ENCODE measurements at places on chromosomes 11 and 22.

- DNase-seq, result no peak
These were observed 7.2 kb downstream of the CLMP start for GRCh38 chr11:123187665-123188507.

- DNase-seq, result no peak
These were observed 74.7 kb downstream of the MN1 start for GRCh38 chr22:27726686-27727449.

- no peak for DNase-seq
These were observed 32.8 kb upstream of the CLDN5 start for GRCh38 chr22:19556963-19557545.

DNA sequence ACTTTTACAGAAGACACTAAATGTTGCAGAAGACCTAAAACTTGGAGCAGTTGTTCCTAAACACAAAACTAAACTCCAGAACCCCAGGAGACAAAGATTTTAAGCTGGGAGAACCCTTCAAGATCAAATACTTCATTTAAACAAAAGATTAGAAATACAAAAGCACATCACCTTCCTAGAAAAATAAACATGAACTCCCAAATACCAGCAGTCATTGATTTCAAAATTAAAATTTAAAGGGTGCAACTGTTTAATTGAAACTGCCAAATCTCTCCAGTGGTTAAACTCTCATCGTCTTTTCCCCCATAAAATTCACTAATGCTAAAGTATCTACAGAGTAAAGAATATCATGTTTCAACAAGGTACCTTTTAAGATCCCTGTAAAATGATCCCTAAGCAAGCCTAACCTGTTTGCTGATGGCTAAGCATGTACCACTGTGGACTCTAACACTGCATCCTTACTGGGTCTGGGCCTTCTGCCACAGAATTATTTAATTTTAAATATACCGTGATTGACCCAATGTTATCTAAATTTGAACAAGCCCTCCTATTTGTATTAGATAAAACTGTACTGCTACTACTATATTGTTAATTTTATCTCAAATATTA lies 53.7 kb upstream of the CCDC34 start:
- DNase-seq, result no peak

DNA sequence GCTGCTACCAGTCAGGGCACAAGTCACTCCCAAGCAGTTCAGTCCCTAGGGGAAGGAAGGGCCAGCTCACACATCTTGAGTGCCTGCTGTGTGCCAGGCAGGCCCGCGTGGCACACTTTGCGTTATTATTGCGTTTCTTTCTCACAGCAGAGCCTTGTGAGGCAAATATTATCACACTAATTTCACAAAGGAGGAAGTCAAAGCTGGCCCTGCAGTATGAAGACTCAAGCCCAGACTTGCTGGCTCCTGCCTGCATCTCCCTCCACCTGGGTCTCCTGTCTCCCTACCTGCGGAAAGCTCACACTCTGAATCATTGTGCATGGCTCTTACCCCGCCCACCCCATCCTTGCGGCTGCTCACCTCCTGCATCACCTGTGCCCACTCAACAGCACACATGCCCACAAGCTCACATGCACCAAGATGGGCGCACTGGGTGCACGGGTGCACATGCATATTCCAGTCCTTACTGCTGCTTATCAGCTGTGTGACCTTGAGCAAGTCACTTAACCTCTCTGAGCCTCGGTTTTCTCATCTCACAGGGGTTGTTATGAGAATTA lies 31.7 kb upstream of the P2RY2 start:
- DNase-seq, result no peak

DNA sequence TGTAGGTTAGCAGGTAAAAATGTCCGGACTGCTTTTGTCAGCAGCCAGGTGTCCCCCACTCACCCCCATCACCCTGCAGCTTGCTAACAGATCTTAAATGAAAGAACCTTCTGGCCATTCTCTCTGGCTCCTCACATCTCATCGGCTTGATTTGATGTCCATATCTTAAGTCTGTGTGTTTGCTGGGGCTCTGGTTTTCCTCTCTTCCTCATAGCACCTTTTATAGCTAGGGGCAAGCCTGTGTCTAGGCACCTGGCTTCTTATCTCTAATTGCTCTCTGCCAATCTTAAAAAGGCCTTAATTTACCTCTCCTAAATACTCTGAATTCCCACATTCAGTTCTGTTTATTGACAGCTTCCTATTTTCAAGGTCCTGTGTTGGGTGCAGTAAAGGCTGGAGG lies 72.0 kb downstream of the ARHGAP42 start:
- no peak for DNase-seq

DNA sequence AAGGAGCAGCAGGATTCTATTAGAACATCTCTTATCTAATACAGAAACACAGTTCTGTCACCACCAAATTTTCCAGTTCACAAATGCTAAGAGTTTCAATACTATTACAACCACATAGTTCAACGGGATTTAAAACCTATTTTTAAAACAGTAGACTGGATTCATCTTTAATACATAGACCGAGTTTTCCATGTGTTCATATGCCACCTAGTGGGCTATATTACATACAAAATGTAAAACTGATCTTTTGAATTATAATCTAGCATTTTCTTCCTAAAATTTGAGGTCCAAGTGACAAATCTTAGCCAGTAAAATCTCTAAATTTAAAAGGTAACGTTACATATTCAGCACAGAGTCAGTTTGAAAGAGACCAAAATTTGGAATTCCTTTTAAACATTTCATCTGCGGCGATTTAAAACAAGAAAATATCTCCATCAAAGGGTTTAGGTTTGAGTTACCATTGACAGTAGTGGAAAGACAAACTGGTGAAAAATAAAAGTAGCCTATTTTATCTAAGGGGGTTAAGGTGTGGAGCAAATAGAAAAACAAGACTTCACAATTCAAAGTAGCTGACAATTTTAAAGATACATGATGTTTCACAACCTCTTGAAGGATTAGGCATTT lies 269.3 kb upstream of the MPPED2 start:
- no peak for DNase-seq

- DNase-seq, result no peak
These were observed 140.5 kb downstream of the FCHSD2 start for GRCh38 chr11:73001615-73002014.

DNA sequence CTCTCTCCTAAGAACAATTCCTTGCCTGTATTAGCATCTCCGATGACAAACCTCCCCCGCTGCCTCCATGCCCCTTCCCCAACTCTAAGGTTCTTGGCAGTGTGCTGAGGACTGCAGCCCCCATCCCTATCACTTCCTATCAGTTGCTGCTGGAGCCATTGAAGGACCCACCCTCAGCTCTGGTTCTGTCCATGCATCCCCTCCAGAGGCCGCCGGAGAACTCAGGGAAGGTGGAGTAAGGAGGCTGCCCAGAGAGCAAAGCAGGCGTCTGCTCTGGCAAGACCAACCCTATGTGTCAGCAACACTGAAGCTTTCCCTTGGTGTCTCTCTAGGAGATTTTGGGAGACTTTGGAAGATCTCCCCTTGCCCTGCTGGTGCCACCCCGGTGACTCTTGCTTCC lies 1139.5 kb downstream of the TBC1D22A start:
- no peak for DNase-seq

DNA sequence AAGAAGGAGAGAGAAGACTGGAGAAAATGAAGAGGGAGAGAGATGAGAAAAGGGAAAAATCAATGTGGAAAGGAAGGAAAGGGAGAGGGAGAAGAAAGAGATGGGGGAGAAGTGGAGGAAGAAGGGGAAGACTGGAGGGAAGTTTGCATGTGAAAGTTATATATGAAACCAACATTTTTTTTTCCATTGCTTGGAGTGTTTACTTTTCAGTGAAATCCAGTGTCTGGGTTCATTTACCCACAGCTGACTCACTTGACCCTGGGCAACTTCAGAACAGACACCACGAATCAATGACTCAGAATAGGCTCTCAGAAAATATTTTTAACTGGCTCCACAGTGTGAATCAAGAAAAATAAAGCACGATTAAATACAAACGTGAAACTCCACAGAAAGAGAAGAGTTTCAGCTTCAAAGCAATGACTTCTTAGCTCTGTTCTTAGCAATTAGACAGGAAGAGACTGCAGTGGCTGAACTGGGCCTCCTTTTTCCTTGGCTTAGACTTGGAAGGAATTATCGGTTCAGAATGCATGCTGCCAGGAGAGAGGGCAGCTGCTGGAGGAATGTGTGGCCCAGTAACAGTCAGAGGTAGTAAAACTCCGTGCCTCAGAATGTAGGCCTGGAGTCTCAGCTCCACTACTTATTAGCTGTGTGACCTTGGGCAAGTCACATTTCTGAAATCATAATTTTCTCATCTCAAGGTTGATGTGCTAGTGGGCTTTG lies 237.5 kb downstream of the MIAT start:
- DNase-seq, result no peak

DNA sequence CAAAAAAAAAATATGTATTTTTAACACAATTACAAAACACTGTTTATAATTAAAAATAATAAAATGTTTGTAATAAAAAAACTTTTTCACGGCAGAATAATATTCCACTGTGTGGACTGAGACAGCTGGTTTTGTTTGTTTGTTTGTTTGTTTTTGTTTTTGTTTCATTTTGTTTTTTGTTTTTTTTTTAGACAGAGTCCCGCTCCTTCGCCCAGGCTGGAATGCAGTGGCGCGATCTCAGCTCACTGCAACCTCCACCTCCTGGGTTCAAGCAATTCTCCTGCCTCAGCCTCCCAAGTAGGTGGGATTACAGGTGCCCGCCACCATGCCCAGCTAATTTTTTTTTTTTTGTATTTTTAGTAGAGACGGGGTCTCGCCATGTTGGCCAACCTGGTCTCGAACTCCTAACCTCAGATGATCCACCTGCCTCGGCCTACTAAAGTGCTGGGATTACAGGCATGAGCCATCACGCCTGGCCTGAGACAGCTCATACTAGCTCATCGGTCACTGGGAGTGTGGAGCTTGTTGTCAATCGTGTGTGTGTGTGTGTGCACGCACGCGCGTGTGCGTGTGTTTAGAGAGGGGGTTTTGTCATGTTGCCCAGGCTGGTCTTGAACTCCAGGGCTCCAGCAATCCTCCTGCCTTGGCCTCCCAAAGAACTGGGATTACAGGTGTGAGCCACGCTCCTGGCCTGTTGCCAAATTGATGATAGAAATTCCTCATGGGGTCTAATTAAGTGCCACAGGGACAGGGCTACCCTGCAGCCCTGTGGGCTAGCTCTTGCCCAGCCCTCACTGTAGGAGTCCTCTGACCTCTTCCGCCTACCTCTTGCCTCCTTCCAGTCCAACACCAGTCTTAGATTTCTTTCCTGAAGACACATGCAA lies 7.2 kb upstream of the AIFM3 start:
- DNase-seq, result no peak

- DNase-seq, result no peak
These were observed 1.9 kb downstream of the FDX1 start for GRCh38 chr11:110431674-110432073.

DNA sequence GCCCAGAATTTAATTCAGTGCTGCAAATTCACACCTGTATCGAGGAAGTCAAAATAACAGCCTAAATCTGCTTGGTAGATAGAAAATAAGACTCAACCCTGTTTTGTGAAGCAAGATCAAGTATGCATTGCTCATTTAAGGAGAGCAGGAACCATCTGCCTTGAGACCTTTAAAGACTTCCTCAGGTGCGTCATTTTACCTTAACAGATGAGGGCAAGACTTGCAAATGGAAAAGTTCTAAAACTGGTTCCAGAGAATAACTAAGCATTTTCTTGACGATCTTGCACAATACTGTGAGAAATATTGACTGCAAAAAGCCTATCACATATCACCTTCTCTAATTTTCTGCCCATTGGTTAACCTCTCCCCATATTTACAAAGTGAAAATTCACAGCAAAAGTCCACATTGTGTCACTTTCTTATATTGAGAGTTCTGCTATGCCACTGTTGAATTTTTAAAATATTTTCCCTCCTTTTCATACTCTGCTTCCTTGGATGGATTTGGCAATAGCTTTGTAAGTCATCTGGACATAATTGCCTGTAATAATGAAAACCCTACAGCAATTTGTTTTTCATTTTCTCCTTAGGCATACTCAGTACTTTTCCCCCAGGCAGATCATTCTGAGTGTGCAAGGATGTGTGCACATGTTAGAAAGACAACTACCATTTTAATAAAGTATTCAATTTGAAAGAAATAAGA lies 234.2 kb downstream of the AASDHPPT start:
- no peak for DNase-seq

- no peak for DNase-seq
These were observed 20.1 kb upstream of the NARS2 start for GRCh38 chr11:78594814-78595213.

DNA sequence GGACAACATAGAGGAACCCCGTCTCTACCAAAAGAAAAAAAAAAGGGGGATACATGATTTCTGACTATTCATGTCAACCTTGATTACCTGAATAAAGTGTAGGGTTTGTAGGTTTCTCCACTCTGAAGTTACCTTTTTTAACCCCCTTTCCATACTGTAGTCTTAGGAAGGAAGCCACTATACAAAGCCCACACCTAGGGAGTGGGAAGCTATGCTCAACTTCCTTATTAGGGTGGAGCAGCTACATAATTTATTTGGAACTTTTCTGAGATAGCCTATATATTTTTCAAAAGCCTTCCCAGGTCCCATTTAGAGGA lies 582 bp upstream of the ATP6V1E1 start:
- DNase-seq, result no peak

- no peak for DNase-seq
These were observed 3.4 kb downstream of the CAPN1 start for GRCh38 chr11:65185171-65185570.

GRCh38 chr22:37464181-37464580 lies 22.0 kb downstream of the MFNG start:
- DNase-seq, result no peak

DNA sequence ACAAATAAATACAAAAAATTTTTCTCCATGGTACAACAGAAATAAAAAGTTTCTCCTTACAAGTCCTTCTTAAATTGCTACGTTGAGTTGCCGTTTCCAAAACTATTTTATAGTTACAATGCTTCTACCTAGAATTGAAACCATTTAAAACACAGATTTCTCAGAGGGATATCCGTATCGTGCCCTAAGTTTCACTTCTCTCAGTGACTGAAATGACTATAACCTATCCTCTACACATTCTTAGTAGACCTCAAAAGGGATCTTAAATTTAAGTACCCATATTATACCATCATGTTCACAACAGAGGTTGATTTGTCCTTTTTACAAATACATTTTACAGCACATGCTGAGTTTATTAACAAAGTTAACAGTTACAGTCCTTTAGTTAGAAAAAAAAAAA lies 44.1 kb downstream of the USP28 start:
- DNase-seq, result no peak

DNA sequence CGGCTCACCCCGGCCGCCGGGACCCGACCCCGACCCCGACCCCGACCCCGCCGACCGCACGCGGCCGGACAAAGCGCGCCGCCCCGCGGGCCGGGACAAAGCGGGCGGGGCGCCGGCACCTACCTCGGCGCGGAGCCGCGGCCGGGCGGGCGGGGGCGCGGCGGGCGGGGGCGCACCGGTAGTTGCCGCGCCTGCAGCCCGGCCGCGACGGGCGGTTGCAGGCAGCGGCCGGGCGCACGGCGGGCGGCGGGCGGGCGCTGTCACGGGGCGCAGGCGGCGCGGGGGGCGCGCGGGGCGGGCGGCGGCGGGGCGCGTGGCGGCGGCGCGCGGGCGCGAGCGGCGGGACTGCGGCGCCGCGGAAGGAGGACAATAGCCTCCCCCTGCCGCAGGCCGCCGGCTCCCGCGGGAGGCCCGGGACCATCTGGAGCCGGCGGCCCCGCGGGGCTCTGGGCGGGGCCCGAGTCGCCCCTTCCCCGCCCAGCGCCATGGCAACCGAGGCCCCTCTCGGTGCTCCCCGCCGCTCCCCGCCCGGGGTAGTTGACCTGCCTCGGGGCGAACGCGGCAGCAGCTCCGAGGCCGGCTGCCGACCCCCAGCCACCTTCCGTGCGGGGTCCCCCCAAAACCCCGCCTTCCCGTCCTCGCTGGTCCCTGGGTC lies 851 bp downstream of the SPTBN2 start:
- no peak for DNase-seq

GRCh38 chr11:102560555-102561011 lies 30.0 kb upstream of the MMP7 start:
- no peak for DNase-seq
